GM23248 (cell line): ENCODE measurements at places on chromosomes 2 and 18.

- H3K27me3 ChIP-seq = peaks cover 42% of the 10 kb centered on the region
- no peak overlapping the region for H3K27ac ChIP-seq
- no peaks in the 10 kb centered on the region for H3K36me3 ChIP-seq
- no peaks in the 10 kb centered on the region for H3K4me1 ChIP-seq
- no peak overlapping the region for H3K4me3 ChIP-seq
These were observed 981 bp downstream of the ST8SIA3 start for GRCh38 chr18:57353137-57353939.

DNA sequence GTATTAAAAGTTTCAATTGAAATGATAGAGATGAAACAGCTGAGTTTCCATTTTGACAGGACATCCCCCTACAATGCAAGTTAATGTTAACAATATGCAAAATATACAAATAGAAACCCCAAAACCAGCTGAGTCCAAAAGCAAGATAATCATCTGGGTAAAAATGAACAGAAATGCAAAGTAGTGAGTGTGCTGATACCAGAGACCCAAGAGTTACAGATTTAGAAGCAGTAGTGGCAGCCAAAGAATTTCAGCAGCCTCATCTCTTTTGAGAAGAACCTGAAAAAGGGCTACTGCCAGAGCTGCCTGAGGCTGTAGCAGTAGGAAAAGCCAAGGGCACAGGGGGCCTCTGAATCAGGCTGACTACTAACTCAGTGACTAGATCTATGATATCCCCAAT is 82.6 kb downstream of the THADA start:
- H3K4me3 ChIP-seq = no peak overlapping the region
- peaks cover 29% of the 10 kb centered on the region for H3K4me1 ChIP-seq
- H3K27me3 ChIP-seq = no peaks in the 10 kb centered on the region
- peak; percentile 49 for DNase-seq
- H3K36me3 ChIP-seq = no peaks in the 10 kb centered on the region

GRCh38 chr18:63981719-63982118 is 11.8 kb downstream of the SERPINB8 start:
- peaks cover 13% of the 10 kb centered on the region for H3K4me1 ChIP-seq
- H3K4me3 ChIP-seq = no peak overlapping the region
- no peak overlapping the region for H3K27ac ChIP-seq
- H3K27me3 ChIP-seq = no peaks in the 10 kb centered on the region
- no peak for DNase-seq

- no peaks in the 10 kb centered on the region for H3K27me3 ChIP-seq
- H3K4me1 ChIP-seq = no peaks in the 10 kb centered on the region
- H3K4me3 ChIP-seq = no peak overlapping the region
- no peaks in the 10 kb centered on the region for H3K36me3 ChIP-seq
These were observed 51.9 kb downstream of the DYSF start for GRCh38 chr2:71505086-71505769.

GRCh38 chr2:60533101-60534051 is 20.1 kb downstream of the BCL11A start:
- H3K27ac ChIP-seq = peak overlapping the region; percentile 22; the same call in 1 of the 2 replicates
- H3K36me3 ChIP-seq = no peaks in the 10 kb centered on the region
- peaks cover 22% of the 10 kb centered on the region for H3K4me1 ChIP-seq

DNA sequence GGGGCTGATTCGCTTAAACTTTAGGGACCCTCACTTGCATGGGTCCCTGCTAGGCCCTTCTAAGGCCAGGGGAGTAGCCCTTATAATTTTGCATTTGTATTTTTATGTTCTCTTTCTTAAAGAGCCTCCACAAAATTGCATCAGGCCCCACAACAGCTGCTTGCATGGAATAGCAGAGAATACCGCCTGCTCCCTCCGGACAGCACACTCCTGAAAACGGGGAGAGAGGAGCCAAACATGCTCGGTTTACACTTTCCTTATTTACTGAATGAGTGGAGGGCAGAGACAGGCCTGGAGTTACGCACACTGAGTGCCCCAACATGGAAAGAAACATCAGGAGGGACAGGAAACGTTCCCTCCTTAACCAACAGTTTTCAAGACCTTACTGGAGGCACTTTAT is 132.2 kb downstream of the ANTXR1 start:
- no peaks in the 10 kb centered on the region for H3K27me3 ChIP-seq
- DNase-seq = no peak
- no peak overlapping the region for H3K4me3 ChIP-seq
- H3K36me3 ChIP-seq = no peaks in the 10 kb centered on the region

DNA sequence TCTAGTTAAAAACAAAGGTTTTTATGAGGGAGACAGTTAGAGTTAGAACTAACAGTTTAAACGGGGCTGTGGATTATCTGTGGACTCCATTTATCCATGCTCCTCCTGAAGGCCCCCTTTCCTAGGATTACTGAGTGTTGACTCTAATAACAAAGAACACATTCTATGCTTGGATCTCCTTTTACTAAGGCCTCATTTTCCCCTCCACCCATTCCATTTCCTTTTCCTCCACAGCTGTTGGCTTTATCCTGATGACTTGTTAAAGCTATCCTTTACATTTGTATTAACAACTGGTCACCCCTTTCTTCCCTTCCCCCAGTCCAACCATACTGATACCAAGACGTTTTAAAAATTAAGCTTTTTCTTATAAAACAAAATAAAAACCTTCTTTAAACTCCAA is 220.6 kb downstream of the SRBD1 start:
- H3K4me3 ChIP-seq = no peak overlapping the region
- H3K36me3 ChIP-seq = no peaks in the 10 kb centered on the region
- no peaks in the 10 kb centered on the region for H3K27me3 ChIP-seq
- H3K27ac ChIP-seq = no peak overlapping the region

GRCh38 chr18:41021089-41021488 is 933.9 kb upstream of the PIK3C3 start:
- H3K36me3 ChIP-seq = no peaks in the 10 kb centered on the region
- H3K4me1 ChIP-seq = no peaks in the 10 kb centered on the region
- no peak overlapping the region for H3K4me3 ChIP-seq

DNA sequence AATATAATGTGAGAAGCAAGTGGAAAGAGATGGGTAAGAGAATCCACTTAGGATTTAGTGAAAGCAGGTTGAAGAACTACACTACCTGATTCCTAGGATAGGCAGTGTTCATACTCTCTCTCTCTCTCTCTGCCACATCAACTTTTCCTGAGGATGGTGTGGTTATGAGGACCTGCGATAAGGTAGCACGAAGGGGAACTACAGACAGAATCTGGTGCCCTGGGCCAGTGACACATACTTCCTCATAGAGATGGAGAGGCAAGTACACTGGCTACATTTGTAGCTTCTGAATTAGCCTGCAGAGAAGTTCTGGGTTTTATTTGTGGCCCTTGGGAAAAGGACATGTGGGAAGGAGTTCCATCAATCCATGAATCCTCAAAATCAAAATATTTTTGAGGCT is 44.5 kb downstream of the PTH2R start:
- H3K27ac ChIP-seq = no peak overlapping the region
- H3K36me3 ChIP-seq = no peaks in the 10 kb centered on the region
- no peak for DNase-seq

DNA sequence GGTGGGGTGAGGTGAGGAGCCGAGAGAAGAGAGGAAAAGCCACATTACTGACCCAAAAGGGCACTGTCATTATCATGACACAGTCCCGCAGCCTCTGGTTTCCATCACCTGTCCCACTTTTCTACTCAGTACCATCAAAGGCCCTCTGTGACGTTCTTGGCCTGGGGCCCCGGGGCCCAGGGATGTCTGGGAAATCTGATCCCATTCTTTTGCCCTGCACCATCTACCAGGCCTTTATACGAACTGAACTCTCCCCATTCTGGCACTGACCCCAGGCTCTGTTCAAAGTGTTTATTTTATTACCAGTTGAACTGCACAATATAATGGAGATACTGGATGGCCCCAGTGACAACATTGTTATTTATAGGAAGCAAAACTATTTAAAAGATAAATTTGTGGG is 89.1 kb downstream of the COL6A3 start:
- H3K27ac ChIP-seq = peak overlapping the region; percentile 32; the same call in 1 of the 2 replicates
- no peaks in the 10 kb centered on the region for H3K27me3 ChIP-seq
- DNase-seq = no peak
- peaks cover 67% of the 10 kb centered on the region for H3K36me3 ChIP-seq
- peaks cover 20% of the 10 kb centered on the region for H3K4me1 ChIP-seq

DNA sequence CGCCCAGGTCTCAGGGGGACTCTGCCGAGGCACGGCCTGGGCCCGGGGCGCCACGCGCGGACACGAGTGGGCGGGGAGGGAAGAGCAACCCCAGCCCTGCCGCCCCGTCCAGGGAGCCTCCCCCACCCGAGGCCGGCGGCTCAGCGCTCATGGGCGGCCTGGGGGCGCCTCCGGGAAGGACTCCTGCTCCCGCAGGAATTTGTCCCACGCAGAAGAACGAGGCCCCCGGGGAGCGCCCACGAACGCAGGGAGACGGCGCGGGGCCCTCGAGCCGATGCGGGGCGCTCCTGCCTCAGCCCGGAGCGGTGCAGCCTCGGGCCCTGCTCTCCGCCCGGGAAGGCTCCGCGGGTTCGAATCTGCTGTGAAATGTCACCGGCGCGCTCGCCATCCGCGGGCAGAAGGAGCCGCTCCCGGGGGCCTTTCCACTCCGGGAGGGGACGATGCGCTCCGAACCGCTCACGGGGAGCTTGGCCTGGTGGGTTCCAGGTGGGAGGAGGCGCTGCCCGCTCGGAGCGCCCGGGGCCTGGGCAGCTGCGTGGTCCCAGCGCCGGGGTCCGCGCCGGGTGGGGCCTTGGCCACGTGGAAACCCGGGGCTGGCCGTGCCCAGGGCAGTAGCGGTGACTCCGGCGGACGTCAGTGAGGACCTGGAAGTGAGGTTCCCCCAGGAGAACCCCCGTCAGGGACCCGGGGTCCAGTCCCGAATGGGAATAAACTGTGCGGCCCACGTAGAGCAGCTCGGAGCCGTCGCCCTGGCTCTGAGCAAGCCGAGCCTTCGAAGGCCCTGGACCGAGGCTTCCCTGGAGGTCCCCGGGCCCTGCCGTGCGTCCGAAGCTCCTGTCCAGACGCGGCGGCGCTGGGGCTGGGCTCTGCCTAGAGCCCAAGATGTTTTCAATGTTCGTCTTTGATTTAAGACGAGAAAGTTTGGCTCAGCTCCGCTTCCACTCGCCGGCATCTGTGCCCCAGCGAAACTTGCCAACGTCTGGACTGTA is 41.4 kb upstream of the CTDP1 start:
- H3K27me3 ChIP-seq = peaks cover 13% of the 10 kb centered on the region; the same call in 1 of the 2 replicates
- no peak overlapping the region for H3K4me3 ChIP-seq
- no peak overlapping the region for H3K27ac ChIP-seq
- peak; percentile 32 for DNase-seq
- no peaks in the 10 kb centered on the region for H3K4me1 ChIP-seq
- H3K36me3 ChIP-seq = no peaks in the 10 kb centered on the region

DNA sequence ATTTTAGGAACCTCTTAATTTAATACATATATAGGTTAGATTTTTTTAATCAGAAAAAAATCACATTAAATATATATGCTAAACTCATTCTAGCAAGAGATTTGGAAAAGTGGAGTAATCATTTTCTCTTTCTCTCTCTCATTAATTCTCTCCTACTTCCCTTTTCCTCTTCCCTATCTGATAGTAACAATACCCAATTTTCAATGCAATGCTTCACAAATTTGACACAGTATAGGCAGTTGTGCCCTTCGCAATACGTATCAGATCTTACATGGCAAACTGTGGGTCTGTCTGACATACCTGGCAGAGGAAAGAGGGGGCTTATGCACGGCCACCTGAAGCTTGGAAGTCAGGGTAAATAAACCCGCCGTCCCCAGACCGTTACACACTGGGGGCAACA is 444.3 kb downstream of the NBAS start:
- H3K4me1 ChIP-seq = no peaks in the 10 kb centered on the region
- no peaks in the 10 kb centered on the region for H3K36me3 ChIP-seq
- H3K4me3 ChIP-seq = no peak overlapping the region
- no peak for DNase-seq
- no peak overlapping the region for H3K27ac ChIP-seq
- no peaks in the 10 kb centered on the region for H3K27me3 ChIP-seq

DNA sequence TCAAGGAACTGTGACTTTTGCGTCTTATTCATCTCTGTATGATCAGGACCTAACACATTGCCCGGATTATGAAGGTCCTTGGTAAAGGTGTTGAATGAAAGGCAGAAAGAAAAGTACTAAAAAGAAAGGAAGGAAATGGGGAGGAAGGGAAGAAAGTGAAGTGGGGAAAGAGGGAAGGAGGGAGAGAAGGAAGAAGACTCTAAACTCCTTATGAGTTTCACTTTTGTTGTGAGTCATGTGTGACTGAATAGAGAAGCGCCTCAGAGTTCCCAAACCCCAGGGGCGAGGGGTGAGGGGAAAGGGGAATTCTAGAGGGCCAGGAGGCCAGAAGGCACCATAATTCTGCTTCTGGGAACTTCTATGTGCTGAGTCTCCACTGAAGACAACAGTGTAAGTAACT is 30.9 kb upstream of the OSBPL6 start:
- no peaks in the 10 kb centered on the region for H3K36me3 ChIP-seq
- H3K4me1 ChIP-seq = peaks cover 8% of the 10 kb centered on the region; the same call in 1 of the 2 replicates
- H3K27ac ChIP-seq = 0 out of 2 replicates have a peak overlapping the region, but pooled peaks have one; percentile 19
- DNase-seq = peak; percentile 50
- H3K4me3 ChIP-seq = 0 out of 2 replicates have a peak overlapping the region, but pooled peaks have one; percentile 11

- DNase-seq = no peak
- H3K4me3 ChIP-seq = no peak overlapping the region
- no peak overlapping the region for H3K27ac ChIP-seq
These were observed 208.8 kb downstream of the LDLRAD4 start for GRCh38 chr18:13427354-13427753.

GRCh38 chr2:38433607-38433975 is 56.5 kb upstream of the ATL2 start:
- H3K27ac ChIP-seq = no peak overlapping the region

- H3K36me3 ChIP-seq = no peaks in the 10 kb centered on the region
- H3K4me3 ChIP-seq = no peak overlapping the region
- H3K27me3 ChIP-seq = no peaks in the 10 kb centered on the region
- H3K4me1 ChIP-seq = no peaks in the 10 kb centered on the region
These were observed 147.2 kb upstream of the FAM98A start for GRCh38 chr2:33746208-33746800.

DNA sequence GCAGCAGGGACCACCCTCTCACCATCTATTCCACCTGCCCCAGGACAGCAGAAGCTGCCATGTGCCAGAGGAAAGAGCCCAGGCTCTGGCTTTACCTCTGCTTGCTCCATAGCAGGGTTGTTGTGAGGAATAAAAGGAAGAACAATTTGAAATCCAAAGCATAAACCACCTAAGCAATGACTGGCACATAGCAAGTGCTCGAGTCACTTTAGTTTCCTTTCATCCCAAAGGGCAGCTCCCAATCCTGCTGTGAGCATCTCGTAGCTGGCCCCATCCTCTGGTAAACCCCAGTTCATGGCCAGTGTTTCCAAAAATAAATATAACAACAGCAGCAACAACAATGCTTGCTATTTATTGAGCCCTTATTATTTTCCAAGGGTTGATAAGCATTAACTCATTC is 923.5 kb downstream of the EPHA4 start:
- no peak overlapping the region for H3K27ac ChIP-seq
- no peak for DNase-seq
- H3K27me3 ChIP-seq = 0 out of 2 replicates have a peak, but pooled peaks cover 6% of the 10 kb centered on the region
- H3K4me1 ChIP-seq = no peaks in the 10 kb centered on the region

DNA sequence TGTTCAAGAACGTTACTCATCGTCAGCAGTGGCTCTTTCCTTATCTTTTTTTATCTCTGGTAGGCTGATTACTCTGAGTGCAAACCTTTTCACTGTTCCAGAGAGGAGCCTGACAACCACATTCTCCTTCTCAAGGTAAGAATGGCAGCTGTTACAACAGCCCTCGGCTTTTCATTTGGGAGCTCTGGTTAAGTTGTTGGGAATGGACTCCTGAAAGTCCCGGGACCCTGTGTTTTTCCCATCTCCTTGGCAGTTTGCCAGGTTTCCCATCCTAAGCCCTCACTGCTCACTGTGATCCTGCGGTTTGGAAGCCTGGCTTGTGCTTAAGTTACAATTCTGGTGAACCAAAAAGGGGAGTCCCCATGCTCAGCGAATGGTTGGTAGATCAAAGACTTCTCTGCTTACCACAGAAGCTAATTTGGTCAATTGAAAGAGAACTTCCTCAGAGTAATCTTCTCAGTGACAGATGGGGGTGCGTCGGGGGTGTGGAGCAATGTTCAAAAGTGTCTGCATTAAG is 122.3 kb downstream of the LYPD6B start:
- no peaks in the 10 kb centered on the region for H3K36me3 ChIP-seq
- 0 out of 2 replicates have a peak, but pooled peaks cover 3% of the 10 kb centered on the region for H3K27me3 ChIP-seq
- DNase-seq = no peak
- no peaks in the 10 kb centered on the region for H3K4me1 ChIP-seq
- no peak overlapping the region for H3K27ac ChIP-seq
